ENCODE measurements at places on chromosomes 3 and 15. TPM values are rescaled to one million over a fixed set of nuclear protein-coding genes. Genes with fewer than 3 reads are reported as not detected.

GRCh38 chr3:12440927-12441714 lies 43.2 kb upstream of the TSEN2 start:
- no peaks in the 10 kb centered on the region for H3K4me1 ChIP-seq
- H3K27ac ChIP-seq, result no peak overlapping the region
- H3K4me3 ChIP-seq, result no peak overlapping the region
- DNase-seq, result peak; percentile 34

- no peak overlapping the region for H3K4me3 ChIP-seq
- H3K27me3 ChIP-seq, result no peaks in the 10 kb centered on the region
These were observed 13.4 kb downstream of the WDR48 start for GRCh38 chr3:39065197-39065596.

DNA sequence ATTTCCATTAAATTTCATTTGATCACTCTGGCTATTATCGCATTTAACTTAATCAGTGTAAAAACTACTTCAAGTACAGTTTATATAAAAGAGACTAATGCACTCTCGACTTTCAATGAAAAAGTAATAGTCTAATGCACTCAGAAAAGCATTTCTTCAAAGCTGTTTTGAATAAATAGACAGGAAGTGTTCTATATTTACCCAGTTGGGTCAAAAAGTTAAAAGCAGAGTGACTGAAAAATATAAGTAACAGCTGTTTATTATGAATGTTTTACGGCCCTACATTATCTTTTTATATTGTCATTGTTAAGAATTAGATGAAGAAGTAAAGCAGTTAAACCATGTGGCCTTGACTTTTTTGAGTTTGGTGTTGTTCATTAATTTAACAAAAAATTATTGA lies 391.8 kb downstream of the ZPLD1 start:
- no peaks in the 10 kb centered on the region for H3K4me1 ChIP-seq
- H3K4me3 ChIP-seq, result no peak overlapping the region
- DNase-seq, result no peak
- no peaks in the 10 kb centered on the region for H3K36me3 ChIP-seq
- no peak overlapping the region for H3K27ac ChIP-seq

DNA sequence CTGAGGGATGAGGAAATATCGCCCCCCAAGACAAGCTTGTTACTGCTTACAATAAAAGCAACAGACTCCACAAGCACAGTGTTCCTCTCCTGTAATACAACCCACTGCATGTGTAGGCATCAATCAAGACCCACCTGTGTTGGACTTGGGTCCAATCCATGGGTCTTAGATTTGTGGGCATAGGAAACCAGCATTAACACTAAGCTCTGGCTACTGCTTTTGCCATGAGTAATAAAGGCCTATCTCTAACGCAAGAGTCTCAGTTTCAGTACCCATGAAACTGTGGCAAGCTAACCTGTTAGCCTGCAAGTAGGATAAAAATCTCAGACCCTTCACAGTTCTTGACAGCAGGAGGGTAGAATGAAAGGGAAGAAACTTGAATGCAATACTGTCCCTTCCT lies 5.2 kb upstream of the EIF1B start:
- H3K27me3 ChIP-seq, result no peaks in the 10 kb centered on the region
- peaks cover 26% of the 10 kb centered on the region for H3K4me1 ChIP-seq
- no peak overlapping the region for H3K27ac ChIP-seq
- H3K36me3 ChIP-seq, result no peaks in the 10 kb centered on the region
- no peak for DNase-seq

Gene GRK7
- polyA plus RNA-seq, result not detected

GRCh38 chr15:70524470-70524869 lies 238.9 kb downstream of the UACA start:
- no peak overlapping the region for H3K27ac ChIP-seq
- no peaks in the 10 kb centered on the region for H3K27me3 ChIP-seq
- no peak for DNase-seq
- H3K36me3 ChIP-seq, result no peaks in the 10 kb centered on the region
- H3K4me3 ChIP-seq, result no peak overlapping the region
- H3K4me1 ChIP-seq, result no peaks in the 10 kb centered on the region

DNA sequence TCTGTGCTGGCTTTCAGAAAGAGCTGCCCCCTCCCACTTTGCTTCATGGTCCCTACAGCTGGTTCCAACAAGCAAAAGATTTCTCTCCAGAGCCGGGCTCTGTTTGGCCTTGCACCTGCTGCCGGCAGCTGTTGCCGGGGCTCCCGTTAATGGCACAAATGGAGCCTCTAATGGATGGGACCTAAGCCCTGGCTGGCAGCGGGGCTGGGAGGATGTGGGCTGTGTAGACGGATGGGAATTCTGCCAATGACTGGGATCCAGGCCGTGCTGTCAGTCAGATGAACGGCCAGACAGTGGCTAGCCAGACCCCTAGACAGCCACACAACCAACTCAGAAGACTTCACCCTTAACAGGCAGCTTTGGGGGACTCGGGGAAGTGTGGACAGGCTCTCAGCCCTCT lies 88.0 kb downstream of the RPLP1 start:
- no peaks in the 10 kb centered on the region for H3K4me1 ChIP-seq
- no peak for DNase-seq
- H3K36me3 ChIP-seq, result no peaks in the 10 kb centered on the region
- no peak overlapping the region for H3K27ac ChIP-seq
- no peaks in the 10 kb centered on the region for H3K27me3 ChIP-seq

Gene LAMB2
- 1,805 TPM for polyA plus RNA-seq

Gene MB21D2
- 4.0 TPM for polyA plus RNA-seq

Gene RNU5B-1
- not detected for polyA plus RNA-seq

All from adrenal gland (tissue), 19 donors.